ENCODE measurements at places on chromosomes 5 and 9. TPM values are rescaled to one million over a fixed set of nuclear protein-coding genes. Genes with fewer than 3 reads are reported as not detected.
A peak's percentile ranks its signal among the peaks of the same experiment; 100 is the strongest.

Gene NPR3
- total RNA-seq = not detected

- peak; percentile 6 for DNase-seq
- H3K36me3 ChIP-seq = no peaks in the 10 kb centered on the region
- no peak overlapping the region for H3K27ac ChIP-seq
- peaks cover 3% of the 10 kb centered on the region for H3K27me3 ChIP-seq
- no peaks in the 10 kb centered on the region for H3K4me1 ChIP-seq
- no peak overlapping the region for H3K4me3 ChIP-seq
These were observed 234.3 kb upstream of the ANKH start for GRCh38 chr5:15105799-15106393.

DNA sequence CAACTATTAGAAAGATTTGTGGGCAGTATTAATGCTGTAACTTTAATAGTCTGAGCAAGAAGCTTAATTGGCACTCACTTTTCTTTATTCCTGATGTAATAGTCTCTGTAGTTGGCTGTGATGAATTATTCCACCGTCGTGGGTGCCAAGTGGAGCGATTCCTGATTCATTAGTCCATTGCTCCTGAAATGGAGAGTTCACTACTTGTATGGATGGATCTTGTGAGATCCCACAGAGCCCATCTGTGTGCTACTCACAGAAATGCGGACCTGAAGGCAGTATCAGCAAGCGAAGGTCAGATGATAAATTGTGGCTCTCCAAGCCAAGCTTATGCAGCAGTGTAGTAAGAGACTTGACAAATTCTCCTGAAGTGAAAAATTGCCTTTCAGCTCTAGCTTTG lies 212.2 kb downstream of the CHSY3 start:
- H3K27ac ChIP-seq = no peak overlapping the region
- no peak overlapping the region for H3K4me3 ChIP-seq
- no peaks in the 10 kb centered on the region for H3K4me1 ChIP-seq
- H3K27me3 ChIP-seq = peaks cover 6% of the 10 kb centered on the region
- no peak for DNase-seq

DNA sequence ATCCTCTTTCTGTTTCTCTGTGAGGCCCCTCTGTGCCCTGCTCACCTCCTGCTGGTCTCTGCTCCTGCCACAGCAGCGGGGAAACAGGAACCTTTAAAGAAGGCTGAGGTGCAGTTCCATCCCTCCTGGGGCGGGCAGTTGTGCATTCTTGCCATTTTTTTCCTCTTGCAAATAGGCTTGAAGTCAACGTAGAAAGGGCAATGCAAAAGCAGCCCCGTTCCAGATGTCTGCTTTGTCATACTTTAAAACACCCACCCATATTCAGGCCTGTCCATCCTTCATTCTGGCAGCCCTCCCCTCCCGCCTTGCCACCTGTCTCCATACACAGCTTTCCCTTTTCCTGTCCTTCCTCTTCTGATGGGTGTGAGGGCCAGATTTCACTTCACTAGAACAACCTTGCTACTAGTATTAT lies 65.4 kb upstream of the KLF9 start:
- no peaks in the 10 kb centered on the region for H3K36me3 ChIP-seq
- H3K4me3 ChIP-seq = no peak overlapping the region
- DNase-seq = no peak
- no peaks in the 10 kb centered on the region for H3K27me3 ChIP-seq
- H3K4me1 ChIP-seq = no peaks in the 10 kb centered on the region

DNA sequence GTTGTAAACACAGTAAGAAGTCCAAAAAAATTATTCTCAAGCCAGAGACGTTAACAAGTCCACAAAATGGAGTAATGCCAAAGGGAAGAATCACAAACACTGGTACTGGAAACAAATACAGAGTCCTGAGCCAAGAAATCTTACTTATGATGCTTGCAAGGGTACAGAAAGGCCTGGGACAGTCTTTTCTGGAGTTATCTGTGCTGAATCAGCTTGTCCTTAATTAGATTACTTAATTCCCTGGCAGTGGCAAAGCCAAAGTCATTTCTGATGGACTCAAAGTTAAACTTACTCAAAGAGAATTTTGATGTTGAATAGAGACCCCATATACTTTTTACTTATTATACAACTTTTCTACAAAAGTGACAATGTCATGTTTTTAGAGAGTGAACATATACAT lies 610.5 kb upstream of the ITGA1 start:
- no peak for DNase-seq
- no peaks in the 10 kb centered on the region for H3K4me1 ChIP-seq
- H3K27me3 ChIP-seq = no peaks in the 10 kb centered on the region

DNA sequence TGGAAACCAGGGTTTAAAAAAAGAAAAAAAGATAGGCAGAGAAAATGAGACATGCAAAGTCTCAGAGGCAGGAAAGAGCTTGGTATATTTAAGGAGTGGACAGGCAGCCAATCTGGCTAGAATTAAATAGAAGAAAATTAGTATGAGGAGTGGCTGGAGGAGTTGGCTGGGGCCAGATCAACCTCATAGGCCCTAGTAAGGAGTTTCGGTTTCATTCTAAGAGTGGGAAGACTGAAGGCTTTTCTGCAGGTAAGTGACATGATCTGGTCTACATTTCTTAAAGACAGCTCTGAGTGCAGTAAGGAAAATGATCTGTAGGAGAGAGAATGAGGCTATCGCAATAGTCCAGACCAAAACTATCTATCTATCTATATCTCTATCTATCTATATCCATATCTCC lies 27.5 kb downstream of the ADRB2 start:
- H3K27me3 ChIP-seq = peaks cover 10% of the 10 kb centered on the region
- H3K36me3 ChIP-seq = no peaks in the 10 kb centered on the region
- peaks cover 47% of the 10 kb centered on the region for H3K4me1 ChIP-seq

DNA sequence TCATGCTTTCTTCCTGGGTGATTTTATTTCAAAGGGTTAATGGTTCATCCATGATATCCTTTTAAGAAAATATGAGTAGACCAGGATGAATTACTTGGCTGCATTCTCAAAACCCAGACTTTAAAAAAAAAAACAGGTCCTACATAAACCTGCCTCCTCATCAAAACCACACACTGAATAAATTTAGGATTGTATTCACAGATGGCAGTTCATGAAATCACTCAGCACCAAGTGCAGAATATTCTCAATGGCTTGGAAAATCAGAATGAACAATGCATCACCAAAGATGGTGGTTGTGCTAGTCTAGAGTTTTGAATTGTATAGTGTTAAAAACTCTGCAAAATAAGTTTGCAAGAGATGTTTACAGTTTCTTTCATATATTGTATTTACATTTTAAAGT lies 145.4 kb upstream of the GRAMD2B start:
- H3K36me3 ChIP-seq = no peaks in the 10 kb centered on the region
- H3K27me3 ChIP-seq = no peaks in the 10 kb centered on the region
- no peak overlapping the region for H3K27ac ChIP-seq
- no peaks in the 10 kb centered on the region for H3K4me1 ChIP-seq
- no peak for DNase-seq

- no peak for DNase-seq
- H3K4me3 ChIP-seq = no peak overlapping the region
- no peaks in the 10 kb centered on the region for H3K36me3 ChIP-seq
- peaks cover 24% of the 10 kb centered on the region for H3K4me1 ChIP-seq
These were observed 24.0 kb upstream of the F2RL1 start for GRCh38 chr5:76794871-76795270.

GRCh38 chr5:151310932-151311331 lies 7.4 kb upstream of the SLC36A3 start:
- no peaks in the 10 kb centered on the region for H3K4me1 ChIP-seq
- H3K27me3 ChIP-seq = peaks cover 35% of the 10 kb centered on the region
- no peaks in the 10 kb centered on the region for H3K36me3 ChIP-seq
- DNase-seq = no peak
- H3K4me3 ChIP-seq = no peak overlapping the region

Gene LEAP2
- 3.9 TPM for total RNA-seq

GRCh38 chr9:35863583-35863982 lies 6.6 kb downstream of the OR13J1 start:
- peaks cover 6% of the 10 kb centered on the region for H3K27me3 ChIP-seq
- no peaks in the 10 kb centered on the region for H3K4me1 ChIP-seq
- no peak overlapping the region for H3K27ac ChIP-seq
- no peaks in the 10 kb centered on the region for H3K36me3 ChIP-seq

DNA sequence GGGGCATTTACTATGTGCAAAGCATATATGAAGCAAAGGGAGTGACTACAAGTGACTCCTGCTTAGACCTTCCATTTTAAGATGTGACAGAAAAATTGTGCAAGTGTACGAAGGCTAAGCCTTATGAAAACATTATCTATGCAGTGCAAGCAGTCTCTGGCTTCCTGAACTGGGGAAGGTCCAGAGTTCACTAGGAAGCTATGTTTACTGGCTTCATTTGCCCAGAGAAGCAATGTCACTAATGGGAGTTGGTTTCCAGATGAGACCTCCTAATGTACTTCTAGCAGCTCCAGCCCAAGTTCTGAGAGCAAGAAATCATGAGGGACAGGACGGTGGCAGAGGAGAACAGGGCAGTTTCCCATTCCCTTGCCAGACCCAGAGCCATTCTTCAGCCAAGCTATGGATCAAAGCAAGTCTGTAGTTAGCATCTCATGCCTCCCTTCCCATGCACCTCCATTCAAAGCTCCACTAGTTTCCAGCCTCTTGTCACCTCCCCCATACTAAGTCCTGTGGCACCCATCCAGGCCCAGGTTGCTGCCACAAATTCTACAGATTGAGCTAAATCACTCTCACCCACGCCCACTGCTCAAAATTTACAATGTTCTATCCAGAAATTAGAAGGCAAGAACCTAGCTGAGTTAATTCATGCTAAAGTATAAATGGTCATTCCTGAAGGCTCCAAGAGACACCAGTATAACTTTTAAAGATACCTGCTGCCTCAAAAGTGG lies 21.8 kb downstream of the MCTP1 start:
- no peaks in the 10 kb centered on the region for H3K4me1 ChIP-seq
- no peak overlapping the region for H3K27ac ChIP-seq

All from activated T-helper 1 cell treated with anti-CD3 and anti-CD28 coated beads, Interleukin-12 subunit alpha, Interleukin-12 subunit beta, Interleukin-2, Interleukin-4 antibody, amounts not matched to agents 30 ng/mL and 10 ng/mL and 1 ng/mL, durations not matched to agents 14 hours and 24 hours and 36 hours (primary cell).